ENCODE measurements at places on chromosomes 3 and 15.

GRCh38 chr3:164673738-164674137 lies 404.6 kb downstream of the SI start:
- no peak for DNase-seq

- DNase-seq: no peak
Measured at GRCh38 chr15:85800478-85801123, 5.9 kb upstream of the KLHL25 start.

GRCh38 chr15:55683376-55683775 lies 59.6 kb downstream of the PRTG start:
- peak; percentile 21 for DNase-seq

DNA sequence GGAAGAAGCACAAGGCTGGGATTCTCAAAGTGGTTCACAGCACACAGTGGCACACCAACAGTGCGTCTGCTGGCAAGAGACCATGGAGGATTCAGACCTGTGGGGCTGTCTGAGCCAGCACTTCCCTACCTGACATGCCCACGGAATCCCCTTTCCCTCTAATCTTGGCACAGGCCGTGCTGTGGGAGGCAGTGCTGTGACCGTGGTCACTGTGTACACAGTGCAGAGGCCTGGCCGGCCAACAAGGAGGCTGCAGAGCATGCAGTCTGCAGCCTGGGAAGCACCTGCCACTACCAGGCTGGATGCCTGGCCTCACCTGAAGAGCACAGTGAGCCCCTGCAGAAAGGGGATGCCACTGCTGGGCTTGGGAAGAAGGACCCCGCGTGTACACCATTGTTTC lies 301.0 kb upstream of the LYSMD4 start:
- no peak for DNase-seq

DNA sequence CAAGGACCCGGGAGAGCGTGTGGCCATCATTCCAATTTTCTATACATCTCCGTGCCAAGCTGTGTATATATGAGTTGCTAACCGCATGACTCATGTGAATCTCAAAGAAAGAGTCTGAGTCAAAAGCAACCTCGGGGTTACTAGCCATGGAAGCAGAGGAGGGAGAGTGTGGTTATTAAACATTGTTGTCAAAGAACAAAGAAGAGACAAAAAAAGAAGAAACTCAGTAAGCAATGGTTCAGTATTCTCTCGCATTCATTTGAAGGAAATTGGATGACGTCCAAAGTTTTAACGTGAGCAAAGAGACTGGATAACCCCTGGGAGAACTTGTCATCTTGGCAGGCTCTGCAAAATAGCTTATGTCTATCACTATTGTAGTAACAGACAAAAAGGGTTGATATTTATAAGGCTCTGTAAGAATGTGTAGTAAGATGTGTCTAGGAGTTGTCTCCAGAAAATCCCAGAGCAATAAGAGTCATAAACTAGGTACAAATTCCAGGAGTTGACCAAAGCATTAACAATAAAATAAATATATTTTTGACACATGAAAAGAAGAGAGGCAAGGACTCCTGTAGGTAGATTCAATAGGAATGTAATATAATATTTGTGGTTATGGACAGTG lies 52.8 kb upstream of the GRM7 start:
- DNase-seq: no peak

DNA sequence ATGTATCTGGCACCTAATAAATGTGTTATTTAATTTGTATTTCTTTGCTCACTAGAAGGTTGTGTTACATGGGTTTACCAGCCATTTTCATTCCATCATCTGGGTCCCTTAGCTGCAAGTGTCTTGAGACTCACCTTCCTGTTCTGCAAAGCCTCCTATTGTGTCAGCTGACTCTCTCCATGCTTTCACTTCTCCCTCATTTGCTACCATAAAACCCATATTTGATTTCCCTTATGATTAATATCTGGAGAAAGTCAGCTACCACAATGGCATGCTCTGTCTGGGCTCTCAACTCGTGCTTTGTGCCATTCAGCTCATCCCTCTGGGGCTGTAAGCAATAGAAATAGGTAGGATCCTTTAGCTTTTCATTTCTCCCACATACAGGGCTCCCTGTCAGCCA lies 79.5 kb upstream of the EIF1B start:
- no peak for DNase-seq

- no peak for DNase-seq
Measured at GRCh38 chr3:139571711-139572110, 32.2 kb upstream of the RBP1 start.

DNA sequence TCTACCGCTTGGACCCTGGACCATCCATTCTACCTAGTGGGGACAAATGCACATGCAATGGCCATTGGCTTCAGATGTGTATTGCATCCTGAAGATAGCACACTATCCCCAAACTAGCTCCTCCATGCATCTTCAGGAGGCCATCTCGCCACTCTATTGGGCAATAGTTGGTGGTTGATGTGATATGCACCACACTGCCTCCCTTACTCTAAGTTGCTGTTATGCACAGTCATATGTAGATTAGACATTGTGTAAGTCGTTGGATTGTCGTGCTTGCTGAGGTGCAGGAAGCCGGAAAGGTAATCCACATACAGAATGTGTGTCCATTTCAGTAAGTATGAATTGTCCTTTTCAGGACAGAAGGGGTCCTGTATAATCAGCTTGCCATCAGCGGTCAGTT lies 26.7 kb upstream of the PLA2G4D start:
- no peak for DNase-seq

DNA sequence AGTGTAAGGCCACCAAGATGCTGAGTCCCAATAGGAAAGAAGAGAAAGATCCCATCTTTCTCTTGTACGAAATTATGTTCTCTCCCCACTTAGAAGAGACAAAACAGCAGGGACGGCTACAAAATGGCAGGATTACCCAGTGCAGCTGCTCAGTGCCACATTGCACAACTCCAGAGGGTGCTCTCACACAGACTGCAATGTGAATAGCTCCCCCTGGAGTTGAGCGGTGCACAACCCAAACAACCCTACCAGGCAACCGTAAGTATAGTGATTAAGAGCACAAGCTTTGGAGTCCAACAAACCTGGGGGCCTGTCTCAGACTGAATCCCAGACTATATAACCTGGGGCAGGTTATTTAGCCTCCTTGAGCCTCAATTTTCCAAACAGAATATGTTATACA lies 3.1 kb upstream of the BHLHE40 start:
- no peak for DNase-seq

DNA sequence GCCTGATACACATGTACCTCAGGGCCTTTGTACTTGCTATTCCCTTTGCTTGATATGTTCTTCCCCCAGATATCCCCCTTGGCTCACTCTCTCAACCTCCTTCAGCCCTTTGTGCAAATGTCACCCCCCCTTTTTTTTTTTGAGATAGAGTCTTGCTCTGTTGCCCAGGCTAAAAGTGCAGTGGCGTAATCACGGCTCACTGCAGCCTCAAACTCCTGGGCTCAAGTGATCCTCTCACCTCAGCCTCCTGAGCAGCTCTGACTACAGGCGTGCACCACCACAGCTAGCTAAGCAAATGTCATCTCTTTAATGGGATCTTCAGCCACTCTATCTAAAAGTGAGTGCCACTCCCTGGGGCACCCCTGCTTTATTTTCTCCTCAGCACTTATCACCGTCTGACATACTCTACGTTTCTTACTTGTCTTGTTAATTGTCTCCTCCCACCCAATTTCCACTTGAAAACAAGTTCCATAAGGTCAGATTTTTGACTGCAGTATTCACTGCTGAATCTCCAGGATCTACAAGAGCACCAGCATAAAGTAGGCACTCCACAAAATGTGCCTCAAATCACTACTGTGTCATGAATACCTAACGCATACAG lies 14.6 kb downstream of the IP6K2 start:
- DNase-seq: no peak

GRCh38 chr3:56192001-56192400 lies 276.3 kb downstream of the ERC2 start:
- no peak for DNase-seq

DNA sequence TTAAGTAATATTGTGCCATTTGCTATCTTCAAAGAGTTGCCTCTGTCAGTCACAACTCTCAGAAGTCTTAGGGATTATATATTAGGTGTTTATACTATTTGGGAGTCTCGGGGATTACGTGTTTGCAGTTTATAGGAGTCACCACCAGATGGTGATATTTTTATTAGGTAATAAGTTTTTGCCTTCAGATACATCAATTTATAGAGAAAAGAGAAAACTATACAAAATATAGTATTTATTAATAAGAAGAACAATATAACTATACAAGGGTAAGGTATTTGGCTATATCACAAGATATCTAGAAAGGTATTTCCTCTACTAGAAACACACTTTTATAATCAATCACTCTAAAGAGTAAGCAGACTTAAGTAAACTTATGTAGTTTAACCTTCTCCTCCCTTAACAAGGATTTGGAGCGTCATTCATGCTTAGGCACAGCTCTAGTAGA lies 10.7 kb upstream of the DHX36 start:
- DNase-seq: no peak

- no peak for DNase-seq
Measured at GRCh38 chr3:78026318-78026828, 986.5 kb downstream of the ROBO2 start.

GRCh38 chr3:19016851-19017250 lies 131.5 kb upstream of the KCNH8 start:
- DNase-seq: no peak

- no peak for DNase-seq
Measured at GRCh38 chr3:78035131-78035641, 995.3 kb downstream of the ROBO2 start.
